ENCODE measurements at places on chromosomes 5 and 9.

DNA sequence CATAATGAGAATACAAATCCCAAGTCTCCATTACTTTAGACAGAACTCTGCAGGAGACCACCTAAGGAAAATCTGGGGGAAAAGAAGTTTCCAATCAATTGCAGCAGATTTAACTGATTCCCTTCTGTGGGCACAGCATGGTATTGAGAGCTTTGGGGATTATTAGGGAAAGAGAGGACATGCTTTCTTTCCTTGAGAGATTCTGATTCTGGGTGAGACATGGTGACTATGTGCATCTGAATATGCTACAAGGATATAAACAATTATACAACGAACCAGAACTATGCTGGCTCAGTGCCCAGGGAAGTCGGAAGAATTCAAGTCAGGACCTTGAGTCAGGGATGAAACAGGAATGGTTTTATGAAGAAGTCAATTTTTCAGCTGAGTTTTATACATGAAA is 183.7 kb downstream of the PDE4D start:
- DNase-seq = no peak

GRCh38 chr5:166342402-166342801 is 1949.0 kb upstream of the WWC1 start:
- DNase-seq = no peak

DNA sequence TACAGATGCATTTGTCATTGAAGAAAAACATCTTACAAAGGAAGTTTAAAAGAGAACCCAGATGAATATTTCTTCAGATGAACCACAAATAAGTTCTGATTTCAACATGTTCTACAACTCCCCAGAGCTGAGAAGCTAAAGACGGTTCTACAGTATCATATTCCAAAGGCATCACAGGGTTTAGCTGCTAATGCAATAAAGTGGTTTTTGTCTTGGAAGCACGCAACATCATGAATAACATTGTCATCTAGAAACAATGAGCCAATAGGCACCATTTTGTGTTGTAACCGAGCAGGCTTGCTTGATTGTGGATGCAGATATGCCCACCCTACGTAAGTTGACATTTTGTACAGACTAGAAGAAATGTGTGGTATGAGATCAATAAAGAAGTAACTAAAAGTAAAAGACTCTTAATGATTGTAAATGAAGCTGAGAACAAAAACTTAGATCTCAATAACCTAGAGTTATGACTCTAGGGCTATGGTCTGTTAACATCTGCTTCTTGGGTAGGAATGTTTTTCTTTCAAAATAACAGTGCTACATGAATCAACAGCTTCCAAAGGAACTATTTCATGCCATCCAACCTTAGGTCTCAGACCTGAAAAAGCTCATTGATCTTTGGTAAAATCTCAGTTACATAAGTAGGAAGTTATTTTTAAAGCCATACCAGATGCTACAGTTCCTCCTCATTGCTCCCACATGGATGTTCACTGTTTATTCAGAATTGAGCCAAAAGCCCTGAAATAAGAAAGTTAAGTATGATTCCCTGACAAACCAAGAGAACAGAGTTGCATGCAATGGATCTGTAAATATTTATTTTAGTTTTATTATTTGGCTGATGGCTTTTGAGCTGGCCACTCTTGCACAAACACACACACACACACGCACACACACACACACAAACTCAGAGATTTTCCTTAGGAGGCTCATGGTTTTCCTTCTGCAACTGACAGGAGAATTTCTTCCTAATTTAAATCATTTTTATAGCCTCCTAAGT is 118.7 kb upstream of the SLCO6A1 start:
- DNase-seq = no peak

- DNase-seq = no peak
Observed at GRCh38 chr9:124870723-124871122, 8.8 kb downstream of the ARPC5L start.

- no peak for DNase-seq
Observed at GRCh38 chr9:84436386-84437109, 96.0 kb upstream of the SLC28A3 start.

- DNase-seq = no peak
Observed at GRCh38 chr9:113580041-113580953, 116.8 kb downstream of the RGS3 start.

DNA sequence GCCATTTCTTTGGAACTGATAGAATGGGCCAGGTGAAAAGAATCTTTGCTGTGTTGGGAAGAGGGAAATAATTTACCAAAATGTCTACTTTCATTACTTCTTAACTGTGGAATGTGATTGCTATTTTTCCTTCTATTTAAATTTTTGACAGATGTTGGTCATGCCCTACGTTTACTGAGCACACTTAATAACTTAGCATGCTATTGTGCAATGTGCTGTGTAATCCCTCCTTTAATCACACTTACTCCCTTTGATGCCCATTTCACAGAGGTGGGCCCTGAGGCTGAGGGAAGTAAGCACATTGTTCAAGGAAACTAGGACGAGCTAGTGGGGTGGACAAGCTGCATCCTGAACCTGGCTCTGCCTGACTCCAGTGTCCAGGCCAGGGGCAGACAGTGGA is 47.8 kb upstream of the INSYN2B start:
- no peak for DNase-seq

Data from NCI-H1436 (cell line).